CD8-positive, alpha-beta memory T cell (primary cell): ENCODE measurements at places on chromosomes 7 and 10. TPM values are rescaled to one million over a fixed set of nuclear protein-coding genes. Genes with fewer than 3 reads are reported as not detected.

DNA sequence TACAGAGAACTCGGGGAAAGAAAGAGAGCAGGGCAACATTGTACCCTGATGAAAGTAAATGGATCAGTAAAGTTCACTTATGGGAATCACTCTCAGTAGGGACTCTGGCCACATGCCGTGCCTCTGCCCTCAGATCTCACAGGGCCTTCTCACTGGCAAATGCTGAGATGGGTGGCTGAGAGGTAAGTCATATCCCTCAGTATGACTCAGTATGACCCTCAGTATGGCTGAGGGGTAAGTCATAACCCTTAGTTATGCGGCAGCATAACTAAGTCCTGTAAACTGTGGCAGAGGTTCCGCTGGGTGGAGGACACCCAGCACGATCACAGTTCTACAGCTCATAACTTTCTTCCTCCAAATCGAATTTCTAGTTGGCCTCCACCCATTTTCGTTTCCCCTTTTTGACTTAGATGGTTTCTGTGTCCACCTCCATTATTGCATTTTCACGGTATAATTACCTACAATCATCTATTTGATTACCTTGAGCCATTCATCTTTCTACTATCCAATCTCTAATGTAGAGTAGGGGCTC, 26.5 kb upstream of the WNT16 start:
- no peaks in the 10 kb centered on the region for H3K4me1 ChIP-seq
- no peak overlapping the region for H3K4me3 ChIP-seq
- no peak for DNase-seq

DNA sequence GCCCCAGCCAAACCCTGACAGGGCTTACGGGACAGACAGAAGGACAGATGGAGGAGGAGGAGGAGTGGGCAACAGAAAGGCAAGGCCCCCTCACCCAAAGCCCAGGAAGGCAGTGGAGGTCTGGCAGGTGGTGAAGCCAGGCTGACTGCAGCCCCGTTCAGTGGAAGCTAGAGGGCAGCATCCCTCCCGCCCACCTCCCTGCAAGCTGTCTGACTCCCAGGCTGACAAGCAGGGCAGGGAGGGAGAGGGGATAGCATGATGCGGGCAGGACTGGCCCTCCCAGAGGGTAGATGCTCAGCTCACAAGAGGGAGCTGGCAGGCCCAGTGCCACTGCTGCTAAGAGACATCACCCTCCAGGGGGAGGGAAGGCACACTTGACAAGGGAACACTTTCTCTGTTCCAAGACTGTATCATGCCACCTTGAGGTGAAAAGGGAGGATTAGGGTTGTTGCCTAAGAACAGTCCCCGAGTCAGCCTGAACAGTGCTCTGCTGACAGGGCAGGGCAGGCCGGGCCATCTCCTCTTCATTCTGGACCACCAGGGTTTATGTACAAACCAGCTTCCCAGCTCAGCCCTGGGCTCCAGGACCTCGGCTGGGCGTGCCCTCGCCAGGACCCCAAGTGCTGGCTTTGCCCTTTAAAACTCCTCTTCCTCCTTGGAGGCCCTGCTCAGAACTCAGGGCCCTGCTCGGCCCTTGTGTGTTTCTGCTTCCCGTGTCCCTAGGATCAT, 61.8 kb downstream of the RASGEF1A start:
- H3K36me3 ChIP-seq: no peaks in the 10 kb centered on the region
- no peaks in the 10 kb centered on the region for H3K27me3 ChIP-seq
- peaks cover 14% of the 10 kb centered on the region for H3K4me1 ChIP-seq
- peak; percentile 42 for DNase-seq

DNA sequence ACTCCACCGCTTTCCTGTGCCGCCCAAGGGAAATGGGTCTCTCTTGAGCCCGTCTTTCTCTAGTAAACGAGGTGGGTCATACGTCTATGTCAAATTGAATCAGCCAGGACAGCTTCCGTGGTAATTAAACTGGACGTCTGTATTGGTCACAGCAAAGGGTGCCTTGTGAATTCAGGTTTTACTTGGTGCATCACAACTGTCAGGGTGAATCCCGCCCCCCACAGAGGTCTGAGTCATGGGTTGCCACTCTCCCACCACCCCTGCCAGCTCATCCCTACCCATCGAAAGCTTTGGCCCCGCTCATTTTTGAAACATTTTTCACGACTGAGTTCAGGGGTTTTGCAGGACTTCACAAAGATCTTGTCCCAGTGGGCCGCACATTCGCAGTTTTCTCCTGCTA, 8.0 kb upstream of the SP8 start:
- H3K4me3 ChIP-seq: no peak overlapping the region
- peaks cover 14% of the 10 kb centered on the region for H3K4me1 ChIP-seq
- H3K27me3 ChIP-seq: peaks cover 70% of the 10 kb centered on the region
- H3K27ac ChIP-seq: no peak overlapping the region

The ALOX5 gene
- 0.77 TPM for total RNA-seq

The TMEM229A gene
- not detected for total RNA-seq

The GNGT1 gene
- total RNA-seq: not detected

The IFIT5 gene
- total RNA-seq: 6.2 TPM

The PPP1R17 gene
- total RNA-seq: not detected

The C10orf67 gene
- not detected for total RNA-seq

The ICA1 gene
- total RNA-seq: 0.46 TPM

DNA sequence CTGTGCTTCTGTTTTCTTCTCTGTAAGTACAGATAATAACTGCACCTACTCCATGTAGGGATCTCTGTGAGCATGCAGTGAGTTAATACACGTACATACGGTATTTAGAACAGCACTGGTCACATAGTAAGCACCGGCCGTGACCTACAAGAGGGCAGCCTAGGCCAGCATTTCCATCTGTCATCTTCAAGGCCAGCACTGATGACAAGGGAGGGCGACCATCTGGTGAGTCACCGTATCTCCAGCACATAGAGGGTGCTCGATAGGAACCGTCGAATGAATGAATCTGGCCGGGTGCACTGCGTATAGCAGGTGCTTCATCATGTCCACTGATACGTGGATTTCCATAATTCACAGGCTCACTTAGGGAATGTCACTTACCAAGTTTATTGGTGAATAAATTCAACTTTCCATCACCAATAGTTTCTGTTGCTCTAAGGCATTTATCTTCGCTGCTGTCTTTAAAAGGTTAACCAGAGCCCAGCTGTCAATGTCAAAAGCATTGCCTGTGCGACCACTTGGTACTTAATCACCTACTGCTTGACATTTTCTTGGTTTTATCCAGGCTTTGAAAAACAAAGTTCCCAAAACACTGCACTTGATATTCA, 8.3 kb downstream of the NOD1 start:
- H3K27ac ChIP-seq: no peak overlapping the region
- H3K4me1 ChIP-seq: peaks cover 31% of the 10 kb centered on the region
- no peak overlapping the region for H3K4me3 ChIP-seq

DNA sequence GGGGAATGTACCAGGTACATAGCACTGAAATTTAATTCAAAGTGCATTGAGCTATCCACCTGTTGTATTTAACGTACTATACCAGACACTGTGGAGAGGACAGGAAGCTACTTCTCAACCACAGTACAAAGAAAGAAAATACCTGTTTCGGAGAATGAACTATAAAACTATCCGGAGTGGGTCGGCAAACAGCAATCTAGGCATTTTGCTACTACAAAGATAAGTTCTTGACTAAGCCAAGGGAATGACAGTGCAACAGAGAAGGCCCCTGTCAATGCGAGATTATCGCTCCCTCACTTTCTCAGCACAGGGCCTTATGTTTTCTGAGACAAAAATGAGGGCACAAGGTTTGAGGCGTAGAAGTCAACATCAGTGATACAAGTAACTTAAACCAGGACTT, 27.4 kb downstream of the SFMBT2 start:
- no peaks in the 10 kb centered on the region for H3K27me3 ChIP-seq
- H3K36me3 ChIP-seq: peaks cover 6% of the 10 kb centered on the region
- DNase-seq: no peak
- H3K4me1 ChIP-seq: peaks cover 43% of the 10 kb centered on the region
- H3K27ac ChIP-seq: no peak overlapping the region

GRCh38 chr7:80053124-80053523, 81.5 kb upstream of the GNAI1 start:
- H3K36me3 ChIP-seq: no peaks in the 10 kb centered on the region
- H3K4me3 ChIP-seq: no peak overlapping the region
- no peak for DNase-seq
- H3K27me3 ChIP-seq: no peaks in the 10 kb centered on the region
- H3K27ac ChIP-seq: no peak overlapping the region

The KCNMA1 gene
- total RNA-seq: 0.20 TPM

The CCDC172 gene
- total RNA-seq: not detected

DNA sequence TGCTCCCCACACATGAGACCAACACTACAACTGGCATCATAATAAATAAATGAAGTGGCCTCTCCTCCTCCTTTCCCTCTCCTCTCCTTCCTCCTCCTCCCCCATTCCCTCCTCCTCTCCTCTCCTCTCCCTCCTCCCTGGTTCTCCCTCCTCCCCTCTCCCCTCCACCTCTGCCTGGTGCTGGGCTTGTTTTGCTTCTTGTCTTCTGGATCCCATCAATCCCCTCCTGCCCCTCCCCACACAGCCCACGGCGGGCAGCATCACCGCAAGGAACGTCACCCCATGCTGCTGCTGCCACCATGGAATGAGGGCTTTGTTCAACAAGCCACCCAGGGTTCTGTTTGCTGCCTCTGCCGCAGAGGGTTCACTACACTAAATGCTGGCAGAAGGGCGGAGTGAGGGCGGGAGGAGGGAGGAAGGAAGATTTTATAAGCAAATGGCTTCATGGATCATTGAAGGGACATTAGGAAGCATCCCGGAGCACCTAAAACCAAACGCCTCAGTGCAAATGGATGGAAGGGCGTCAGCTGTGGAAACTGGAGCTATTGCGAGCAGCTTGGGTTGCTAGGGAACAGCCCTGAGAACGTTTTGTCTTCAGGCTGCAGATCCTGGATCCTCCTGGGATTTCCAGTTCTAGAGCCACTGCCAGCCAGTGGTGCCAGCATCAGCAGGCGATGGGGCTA, 379.7 kb upstream of the ZMIZ1 start:
- no peaks in the 10 kb centered on the region for H3K4me1 ChIP-seq
- no peaks in the 10 kb centered on the region for H3K36me3 ChIP-seq
- no peak overlapping the region for H3K4me3 ChIP-seq
- H3K27me3 ChIP-seq: peaks cover 4% of the 10 kb centered on the region
- no peak overlapping the region for H3K27ac ChIP-seq
- no peak for DNase-seq

The ORAI2 gene
- total RNA-seq: 68.9 TPM

DNA sequence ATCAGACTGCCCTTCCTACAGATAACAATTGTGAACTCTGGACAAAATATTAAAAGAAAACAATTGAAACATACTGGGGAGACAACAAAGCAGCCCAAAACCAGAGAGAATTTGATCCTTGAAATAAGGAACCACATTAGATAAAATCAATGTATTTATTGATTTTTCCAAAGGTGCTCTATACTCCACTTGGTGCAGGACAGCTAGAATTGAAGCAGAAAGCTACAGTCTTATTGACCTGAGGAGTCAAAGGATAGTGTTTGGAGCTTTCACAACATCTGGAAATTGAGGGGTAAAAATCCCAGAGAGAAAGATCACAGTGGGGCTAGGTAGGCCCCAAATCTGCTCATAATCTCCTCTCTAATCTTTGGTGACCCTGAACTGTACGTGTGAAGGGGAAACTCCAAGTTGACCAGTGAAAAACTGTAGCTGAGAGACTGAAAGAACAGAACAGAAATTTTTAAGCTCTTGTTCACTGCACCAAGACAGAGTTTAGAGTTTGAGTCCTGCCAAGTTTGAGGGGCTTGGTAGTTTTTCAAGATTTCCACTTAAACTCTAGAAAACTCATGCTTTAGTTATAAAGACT, 70.2 kb downstream of the SAMD9 start:
- no peak overlapping the region for H3K4me3 ChIP-seq
- no peaks in the 10 kb centered on the region for H3K4me1 ChIP-seq
- H3K27ac ChIP-seq: no peak overlapping the region
- no peaks in the 10 kb centered on the region for H3K36me3 ChIP-seq
- DNase-seq: no peak

DNA sequence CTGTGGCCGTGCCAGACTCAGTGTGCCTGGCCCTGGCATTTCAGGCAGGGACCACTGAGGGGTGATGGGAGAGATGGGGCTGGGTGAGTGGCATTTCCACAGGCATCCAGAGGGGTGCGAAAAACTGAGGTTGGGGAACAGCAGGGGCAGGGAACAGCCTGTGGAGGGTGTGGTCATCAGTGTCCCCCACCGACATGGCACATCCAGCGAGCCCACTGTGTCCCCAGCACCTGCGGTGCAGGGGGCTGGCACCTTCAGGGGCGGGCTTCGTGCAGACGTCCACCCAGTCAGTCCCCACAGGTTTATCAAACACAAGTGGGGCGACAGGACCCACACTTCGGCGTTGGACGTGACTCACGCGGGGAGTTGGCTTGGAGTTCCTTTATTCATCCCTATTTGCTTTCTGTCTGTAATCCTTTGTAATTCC, 14.8 kb downstream of the CUX1 start:
- no peak overlapping the region for H3K27ac ChIP-seq
- H3K4me3 ChIP-seq: no peak overlapping the region
- H3K36me3 ChIP-seq: no peaks in the 10 kb centered on the region
- no peaks in the 10 kb centered on the region for H3K4me1 ChIP-seq
- H3K27me3 ChIP-seq: no peaks in the 10 kb centered on the region

DNA sequence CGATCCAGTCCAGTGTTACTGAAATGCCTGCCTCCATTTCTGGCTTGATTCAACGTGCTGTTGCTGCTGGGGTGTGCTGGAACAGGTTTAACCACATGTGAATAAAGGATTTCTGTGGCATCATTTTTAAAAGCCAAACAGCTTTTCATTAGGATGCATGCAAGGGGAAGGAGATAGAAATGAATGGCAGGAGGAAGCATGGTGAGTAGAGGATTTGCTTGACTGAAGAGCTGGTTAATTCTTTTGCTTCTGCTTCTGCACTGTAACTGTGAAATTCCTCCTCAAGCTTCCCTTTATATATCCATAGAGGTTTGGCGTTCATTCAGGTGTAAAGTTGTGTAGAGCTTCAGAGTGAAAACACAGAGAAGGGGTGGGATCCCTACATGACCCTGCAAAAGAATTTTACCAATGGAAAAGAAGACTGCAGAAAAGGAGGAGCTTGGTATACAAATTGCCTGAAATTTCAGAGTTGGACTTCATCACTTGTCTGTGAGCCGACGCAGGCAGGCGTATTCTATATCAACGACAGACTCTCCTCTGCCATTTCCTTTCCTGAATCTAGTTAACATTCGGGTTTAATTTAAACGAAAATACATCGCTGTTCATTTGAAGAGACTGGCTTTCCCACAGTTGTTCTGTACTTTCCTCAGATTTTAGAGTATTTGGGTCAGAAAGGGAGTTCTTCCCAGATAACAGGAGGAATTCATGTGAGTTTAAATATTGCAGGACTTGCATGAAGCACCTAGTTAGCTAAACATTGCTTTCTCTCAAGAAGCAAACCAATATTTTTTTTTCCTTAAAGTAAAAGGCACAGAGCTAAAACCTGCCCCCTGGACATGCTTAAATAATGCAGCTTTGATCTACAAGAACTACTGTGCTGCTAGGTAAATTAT, at the start of gene SOSTDC1:
Gene SOSTDC1, minus strand, starts transcription at position 270 of the 893 bp plus-strand sequence. Its CDS starts 70 bp downstream, at position 200.
- H3K27ac ChIP-seq: peak within 1 kb of the TSS; percentile 43
- H3K4me1 ChIP-seq: no peaks in the 10 kb centered on the region
- no peak within 1 kb of the TSS for H3K4me3 ChIP-seq

The CUEDC2 gene
- total RNA-seq: 64.8 TPM

The PAPOLB gene
- not detected for total RNA-seq

GRCh38 chr7:93040355-93040754, 77.4 kb downstream of the SAMD9 start:
- H3K27me3 ChIP-seq: no peaks in the 10 kb centered on the region
- no peaks in the 10 kb centered on the region for H3K4me1 ChIP-seq
- no peaks in the 10 kb centered on the region for H3K36me3 ChIP-seq
- no peak overlapping the region for H3K27ac ChIP-seq
- no peak for DNase-seq

GRCh38 chr7:35253710-35254495, at the start of gene TBX20:
TBX20 (minus strand) TSS chr7:35254100; CDS start chr7:35253620, 480 bp downstream.
- no peak within 1 kb of the TSS for H3K27ac ChIP-seq
- DNase-seq: peak; percentile 13
- H3K4me1 ChIP-seq: peaks cover 5% of the 10 kb centered on the region
- H3K27me3 ChIP-seq: peaks cover 54% of the 10 kb centered on the region
- H3K4me3 ChIP-seq: no peak within 1 kb of the TSS
